CD4-positive, alpha-beta T cell treated with Interleukin-15 for 4 hours (primary cell): ENCODE measurements at places on chromosomes 6 and 20.
A peak's percentile ranks its signal among the peaks of the same experiment; 100 is the strongest.

DNA sequence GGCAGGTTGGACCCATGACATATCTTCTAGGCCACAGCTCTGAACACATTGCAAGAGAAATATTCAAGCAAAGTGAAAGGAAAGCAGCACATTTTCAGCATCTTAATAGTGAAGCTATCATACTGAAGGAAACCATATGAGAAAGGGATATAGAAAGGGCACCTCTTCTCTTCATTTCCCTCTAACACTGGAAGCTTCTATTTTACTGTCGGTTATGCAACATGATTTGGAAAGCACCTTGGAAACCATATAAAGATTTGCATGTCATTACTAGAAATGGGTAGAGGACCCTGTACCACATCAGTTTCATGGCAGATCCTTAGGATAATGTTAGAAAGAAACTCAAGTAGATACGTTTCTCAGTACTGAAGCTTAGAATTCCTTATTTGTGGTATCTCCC lies 70.5 kb upstream of the HMGN3 start:
- no peak for DNase-seq

- no peak for DNase-seq
Observed at GRCh38 chr6:44377971-44378370, 9.5 kb upstream of the CDC5L start.

DNA sequence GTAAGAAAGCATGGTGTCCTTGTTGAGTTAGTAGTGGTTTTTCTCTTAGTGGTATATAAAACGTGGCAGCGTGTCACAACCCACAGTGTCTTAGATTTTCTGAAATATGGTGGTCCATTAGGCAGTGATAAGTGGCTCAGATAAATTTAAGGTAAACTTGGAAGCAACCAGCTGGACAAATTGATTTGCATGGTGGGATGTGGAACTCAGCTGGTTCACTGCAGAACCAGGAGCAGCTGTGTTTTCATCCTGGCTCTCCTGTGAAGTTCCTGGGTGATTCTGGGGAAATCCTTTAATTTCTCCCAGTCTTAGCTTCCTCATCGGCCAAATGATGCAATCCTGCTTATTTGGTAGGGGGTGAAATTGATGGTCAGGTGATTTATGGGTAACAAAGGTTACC lies 32.9 kb upstream of the EEF1E1 start:
- no peak for DNase-seq

- no peak for DNase-seq
Observed at GRCh38 chr20:42846784-42847490, 342.8 kb downstream of the PTPRT start.

DNA sequence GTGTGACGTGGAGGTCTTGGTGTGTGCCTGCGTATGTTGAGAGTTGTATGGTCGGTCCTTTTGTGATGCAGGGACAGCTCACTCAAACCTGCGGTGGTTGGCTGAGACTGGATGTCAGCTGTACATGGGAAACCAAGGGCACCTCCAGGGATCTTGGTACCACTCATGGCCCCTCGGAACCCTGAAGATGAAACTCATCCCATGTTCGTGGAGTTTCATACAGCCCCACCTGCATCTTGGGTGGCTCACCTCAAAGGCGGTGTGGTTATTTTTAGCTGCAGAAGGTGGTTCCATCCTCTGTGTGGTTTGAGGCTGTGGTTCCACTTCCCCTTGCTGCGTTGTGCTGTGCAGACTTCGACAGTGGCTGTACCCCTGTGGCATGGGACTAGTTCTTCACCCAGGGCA lies 52.6 kb upstream of the SLC22A1 start:
- DNase-seq = peak; percentile 39

- DNase-seq = no peak
Observed at GRCh38 chr6:149065121-149065520, 252.4 kb upstream of the TAB2 start.
